ENCODE measurements at places on chromosomes 13 and 19.

GRCh38 chr13:44857736-44858135 lies 131.5 kb downstream of the NUFIP1 start:
- DNase-seq, result no peak

GRCh38 chr19:2488405-2488941 lies 12.5 kb downstream of the GADD45B start:
- DNase-seq, result no peak

- no peak for DNase-seq
Observed at GRCh38 chr13:26562512-26562890, 5.0 kb downstream of the WASF3 start.

DNA sequence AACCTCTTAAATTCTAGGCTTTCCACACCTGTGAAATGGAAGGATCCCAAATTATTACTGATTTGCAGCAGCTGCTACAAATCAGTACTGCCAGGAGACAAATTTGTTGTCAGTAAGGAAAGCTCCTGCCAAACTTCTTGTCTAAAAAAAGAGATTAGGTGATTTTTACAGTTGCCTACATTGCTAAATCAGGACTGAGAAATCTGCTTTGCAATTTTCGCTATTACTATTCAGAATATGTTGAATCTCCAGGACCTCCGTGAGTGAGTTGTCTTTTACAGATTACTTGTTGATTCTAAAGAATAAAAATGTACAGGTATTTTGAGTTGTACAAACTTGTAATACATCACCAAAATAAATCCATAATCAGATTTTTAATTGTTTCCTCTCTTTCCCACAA lies 1815.9 kb downstream of the PCDH9 start:
- DNase-seq, result no peak

DNA sequence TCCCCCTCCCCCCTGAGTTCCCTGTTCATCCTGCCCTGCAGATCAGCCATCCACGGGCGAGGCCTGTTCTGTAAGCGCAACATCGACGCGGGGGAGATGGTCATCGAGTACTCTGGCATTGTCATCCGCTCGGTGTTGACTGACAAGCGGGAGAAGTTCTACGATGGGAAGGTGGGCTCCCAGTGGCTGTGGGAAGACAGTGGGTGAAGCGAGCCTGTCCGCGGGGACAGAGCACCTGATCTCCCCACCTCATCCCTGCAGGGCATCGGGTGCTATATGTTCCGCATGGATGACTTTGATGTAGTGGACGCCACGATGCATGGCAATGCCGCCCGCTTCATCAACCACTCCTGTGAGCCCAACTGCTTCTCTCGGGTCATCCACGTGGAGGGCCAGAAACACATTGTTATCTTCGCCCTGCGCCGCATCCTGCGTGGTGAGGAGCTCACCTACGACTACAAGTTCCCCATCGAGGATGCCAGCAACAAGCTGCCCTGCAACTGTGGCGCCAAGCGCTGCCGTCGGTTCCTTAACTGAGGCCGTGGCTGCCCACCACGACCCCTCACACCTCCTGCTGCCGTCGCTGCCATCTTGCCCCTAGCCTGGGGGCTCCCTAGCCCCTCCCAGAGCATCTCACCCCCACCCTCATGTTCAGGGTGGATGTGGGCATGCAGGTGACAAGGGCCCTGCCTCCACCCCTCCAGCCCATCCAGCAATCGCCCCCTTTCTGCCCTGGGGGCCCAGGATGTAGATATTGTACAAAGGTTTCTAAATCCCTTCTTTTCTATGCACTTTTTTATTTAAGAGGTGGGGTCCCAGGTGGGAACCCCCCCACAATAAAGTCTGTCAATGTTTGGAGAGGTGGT lies 4.0 kb downstream of the IGFLR1 start:
- no peak for DNase-seq

- no peak for DNase-seq
Observed at GRCh38 chr13:44903574-44903985, 85.7 kb downstream of the NUFIP1 start.

DNA sequence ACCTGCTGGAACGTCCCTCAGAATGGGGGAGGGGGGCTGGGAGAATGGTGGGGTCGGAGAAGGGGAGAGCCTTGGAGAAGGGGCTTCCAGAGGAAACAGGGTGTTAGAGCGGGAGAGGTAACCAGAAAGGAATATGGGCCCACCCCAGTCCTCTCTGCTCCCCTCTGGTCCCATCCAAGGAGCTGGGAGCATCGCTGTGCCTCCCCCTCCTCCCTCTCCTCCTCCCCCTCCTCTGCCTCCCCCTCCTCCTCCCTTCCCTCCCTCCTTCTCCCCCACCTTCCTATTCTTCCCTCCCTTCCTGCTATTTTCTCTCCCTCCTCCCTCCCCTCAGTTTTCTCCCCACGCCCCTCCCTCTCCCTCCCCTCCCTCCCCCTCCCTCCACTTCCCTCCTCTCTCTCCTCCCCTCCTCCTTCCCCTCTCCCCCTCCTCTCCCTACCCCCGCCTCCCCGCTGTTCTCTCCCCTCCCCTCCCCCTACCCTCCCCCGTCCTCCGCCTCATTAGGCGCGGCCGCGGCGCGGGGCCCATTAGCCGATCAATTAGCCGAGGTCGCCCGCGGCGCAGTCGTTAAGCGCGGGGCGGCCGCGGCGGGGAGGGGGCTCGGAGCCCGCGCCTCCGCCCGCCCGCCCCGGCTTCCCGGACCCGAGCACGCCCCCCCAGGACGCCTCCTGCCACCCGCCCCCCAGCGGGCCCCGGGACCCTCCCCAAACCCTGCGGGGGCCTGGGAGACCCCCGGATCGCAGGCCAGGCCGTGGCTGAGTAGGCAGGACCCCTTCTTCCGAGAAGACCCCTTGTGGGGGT lies 15.4 kb downstream of the TLE5 start:
- no peak for DNase-seq

DNA sequence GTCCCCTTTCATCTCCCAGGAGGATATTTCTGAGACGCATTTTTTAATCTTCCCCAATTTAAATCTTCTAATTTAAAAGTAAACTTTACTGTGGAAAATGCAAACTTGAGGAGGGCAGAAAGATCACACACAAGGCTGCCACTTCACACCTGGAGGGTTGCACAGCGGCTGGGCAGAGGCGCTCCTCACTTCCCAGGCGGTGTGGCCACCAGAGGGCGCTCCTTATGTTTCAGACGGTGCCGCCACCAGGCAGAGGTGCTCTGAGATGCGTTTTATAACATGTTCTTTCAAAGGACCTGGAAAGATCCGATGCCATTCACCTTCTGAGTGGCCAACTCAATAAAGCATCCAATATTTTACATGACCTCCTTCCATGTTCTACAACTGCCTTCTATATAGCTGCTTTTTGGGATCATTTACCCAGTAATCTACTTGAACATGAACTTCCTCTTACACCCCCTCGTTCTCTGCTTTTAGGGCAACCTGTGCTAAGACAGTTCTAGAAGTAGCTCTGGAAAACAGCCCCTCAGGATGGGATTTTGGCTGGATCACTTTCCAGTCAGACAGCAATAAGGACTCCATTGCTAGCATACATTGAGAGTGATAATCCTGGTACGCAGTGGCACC lies 14.8 kb upstream of the MTUS2 start:
- DNase-seq, result no peak

- no peak for DNase-seq
Observed at GRCh38 chr19:15291089-15291488, 41.2 kb downstream of the BRD4 start.

GRCh38 chr13:60012488-60012887 lies 151.2 kb downstream of the DIAPH3 start:
- no peak for DNase-seq

DNA sequence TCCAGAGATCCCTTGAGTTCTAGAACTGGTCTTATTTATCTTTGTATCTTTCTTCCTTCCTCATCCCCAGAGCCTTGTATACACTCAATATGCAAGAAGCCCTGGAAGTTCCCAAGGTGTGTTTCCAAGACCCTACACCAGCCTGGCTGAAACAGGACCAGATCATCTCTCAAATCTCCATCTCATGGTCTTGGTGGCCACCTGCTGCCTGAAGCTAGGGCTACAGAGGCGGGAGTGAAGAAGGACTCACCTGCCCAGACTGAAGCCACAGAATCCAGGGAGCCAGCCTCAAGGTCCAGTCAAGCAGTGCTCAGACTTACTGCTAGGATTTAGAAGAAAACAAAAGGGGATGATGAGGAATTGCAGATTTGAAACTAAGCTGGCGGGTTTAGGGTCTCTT lies 6.1 kb upstream of the CYSLTR2 start:
- DNase-seq, result no peak

DNA sequence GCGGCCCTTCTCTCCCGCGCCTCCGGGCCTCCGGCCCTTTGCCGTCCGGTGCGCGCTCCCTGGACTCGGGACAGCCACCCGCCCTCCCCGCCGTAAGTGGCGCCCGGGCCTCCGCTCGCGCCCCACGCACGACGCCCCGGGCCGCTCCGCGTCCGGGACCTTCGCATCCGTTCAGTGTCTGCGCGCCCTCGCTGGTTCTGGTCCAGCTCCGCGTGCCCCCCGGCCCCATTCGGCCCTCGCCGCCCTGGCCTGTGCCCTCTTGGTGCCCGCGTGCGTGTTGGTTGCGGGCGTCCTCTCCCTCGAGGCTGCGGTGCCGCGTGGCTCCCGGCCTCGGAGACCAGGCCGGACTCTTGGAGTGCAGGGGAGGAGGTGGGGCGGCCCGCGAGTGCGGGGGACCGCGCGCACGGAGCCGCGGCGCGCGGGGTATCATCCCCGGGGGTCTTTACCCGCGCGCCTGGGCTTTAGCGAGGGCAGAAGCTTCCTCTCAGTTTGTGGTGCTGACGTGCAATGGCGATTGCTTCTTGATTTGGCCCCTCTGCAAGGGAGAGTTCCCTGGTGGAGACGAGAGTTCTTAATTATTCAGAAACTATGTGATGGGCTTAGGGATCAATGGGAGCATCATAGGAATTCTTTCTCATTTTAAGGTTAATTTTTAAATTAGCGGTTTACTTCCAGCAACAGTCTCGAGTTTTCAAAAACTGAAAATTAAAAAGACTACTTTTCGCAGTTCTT lies 757 bp downstream of the WASF3 start:
- no peak for DNase-seq

DNA sequence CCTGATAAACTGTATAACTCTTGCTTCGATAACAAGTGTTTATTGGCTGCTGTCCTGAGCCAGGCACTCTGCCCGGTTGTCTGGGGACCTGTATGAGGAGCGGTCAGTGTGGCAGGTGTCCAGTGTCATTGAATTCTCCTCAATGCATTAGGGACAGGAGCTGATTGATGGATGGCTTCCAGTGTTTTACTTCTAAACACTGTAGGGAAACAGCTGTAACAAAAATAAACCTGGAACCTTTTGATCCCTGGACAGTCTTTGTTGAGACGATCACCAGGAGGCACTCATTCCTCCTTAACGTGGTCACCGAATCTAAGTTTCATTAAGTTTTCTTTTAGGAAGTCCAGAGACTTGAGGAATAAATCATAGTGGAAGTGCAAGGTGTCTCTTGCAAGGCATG lies 17.9 kb downstream of the UBAC2 start:
- no peak for DNase-seq

- no peak for DNase-seq
Observed at GRCh38 chr13:34116651-34117050, 298.7 kb downstream of the RFC3 start.

GRCh38 chr13:91247768-91248167 lies 99.7 kb upstream of the MIR17HG start:
- DNase-seq, result no peak

DNA sequence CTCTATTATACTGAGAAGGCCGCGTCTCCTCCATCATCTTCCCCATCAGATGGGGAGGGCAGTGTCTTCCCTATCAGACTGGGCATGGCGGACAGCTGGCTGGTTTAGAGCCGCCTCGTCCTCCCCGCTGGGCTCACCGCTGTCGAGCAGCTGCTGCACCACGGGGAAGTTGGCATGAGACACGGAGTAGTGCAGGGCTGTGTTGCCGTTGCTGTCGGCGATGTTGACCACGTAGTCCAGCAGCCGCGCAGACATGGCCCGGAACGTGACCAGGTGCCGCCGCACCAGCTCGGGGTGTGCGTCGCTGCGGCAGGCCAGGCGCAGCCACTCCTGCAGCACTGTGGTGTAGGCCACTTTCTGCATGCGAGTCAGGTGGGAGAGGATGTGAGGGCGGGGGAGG lies 18.8 kb upstream of the SPC24 start:
- no peak for DNase-seq

- no peak for DNase-seq
Observed at GRCh38 chr13:103291798-103292572, 225.8 kb upstream of the SLC10A2 start.

- no peak for DNase-seq
Observed at GRCh38 chr19:7932930-7933300, 7.0 kb upstream of the CTXN1 start.

GRCh38 chr19:35179830-35180229 lies 25.3 kb downstream of the FXYD5 start:
- DNase-seq, result no peak

GRCh38 chr13:99123101-99124045 lies 77.3 kb upstream of the UBAC2 start:
- DNase-seq, result no peak

- no peak for DNase-seq
Observed at GRCh38 chr13:50130123-50130946, 115.1 kb downstream of the KCNRG start.

GRCh38 chr13:91014696-91015095 lies 332.8 kb upstream of the MIR17HG start:
- no peak for DNase-seq

GRCh38 chr13:39399102-39399501 lies 203.9 kb downstream of the LHFPL6 start:
- DNase-seq, result no peak

GRCh38 chr19:45674946-45675345 lies 6.9 kb downstream of the GIPR start:
- no peak for DNase-seq
